ENCODE measurements at places on chromosomes 7 and 10.

- DNase-seq = no peak
Observed at GRCh38 chr7:143361552-143362130, 872 bp downstream of the FAM131B start.

- no peak for DNase-seq
Observed at GRCh38 chr7:122055073-122055472, 89.0 kb downstream of the AASS start.

DNA sequence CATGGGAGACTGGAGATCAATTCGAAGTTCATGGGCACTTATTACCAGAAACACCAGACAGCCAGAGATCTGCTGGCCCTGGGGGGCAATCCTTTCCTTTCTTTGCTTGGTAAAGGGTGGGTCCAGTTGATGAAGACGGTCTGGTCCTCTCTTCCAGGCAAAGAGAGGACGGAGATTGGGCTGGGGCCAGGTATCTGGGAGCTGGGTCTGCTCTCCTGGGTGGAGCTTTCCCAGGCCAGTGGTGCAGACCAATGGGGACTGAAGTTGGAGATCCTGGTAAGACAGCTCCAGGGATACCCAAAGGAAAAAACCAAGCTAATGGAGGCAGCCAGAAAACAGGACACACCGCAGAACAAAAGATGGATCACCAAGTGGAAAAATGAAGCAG is 18.3 kb downstream of the NOD1 start:
- DNase-seq = no peak

GRCh38 chr7:52146871-52147634 is 830.4 kb upstream of the COBL start:
- DNase-seq = no peak

DNA sequence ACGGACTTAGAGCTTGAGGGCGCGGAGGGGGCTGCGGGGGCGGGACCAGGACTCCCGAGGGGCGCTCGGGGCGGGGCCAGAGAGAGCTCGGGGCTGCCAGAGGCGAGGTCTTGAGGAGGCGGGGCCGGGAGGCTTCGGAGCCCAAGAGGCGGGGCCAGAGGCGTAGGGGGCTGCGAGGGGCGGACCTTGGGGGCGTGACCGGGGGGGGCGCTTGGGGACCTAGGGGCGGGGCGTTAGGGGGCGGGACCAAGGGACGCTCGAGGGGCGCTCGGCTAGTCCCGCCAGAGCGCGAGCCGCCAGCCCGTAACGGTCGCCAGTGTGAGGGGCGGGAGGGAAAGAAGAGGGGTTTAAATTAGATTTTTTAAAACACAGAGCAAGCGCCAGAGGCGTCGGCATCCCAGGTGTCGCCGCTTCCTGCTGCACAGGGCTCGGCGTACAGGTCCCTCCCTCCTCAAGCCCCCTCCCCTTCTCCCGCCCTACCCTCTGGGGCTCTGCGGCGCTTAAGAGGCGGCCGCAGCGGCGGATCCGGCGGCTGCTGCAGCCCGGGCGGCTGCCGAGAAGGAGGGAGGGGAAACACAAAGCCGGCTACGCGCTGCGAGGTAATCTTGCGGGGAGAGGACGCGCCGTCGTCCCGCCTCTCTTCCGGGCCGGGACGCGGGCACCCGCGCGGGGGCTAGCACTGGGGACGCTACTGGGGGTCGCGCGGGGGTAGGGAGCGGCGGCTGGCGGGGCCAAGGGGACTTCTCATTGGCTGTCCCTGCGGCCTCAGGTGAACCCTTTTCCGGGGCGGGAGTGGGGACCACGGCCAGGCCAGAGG is at the start of gene ADD3:
ADD3 (plus strand) TSS at position 284 of the 817 bp plus-strand sequence. CDS start 92,670 bp downstream, outside the sequence.
- peak; percentile 89 for DNase-seq

DNA sequence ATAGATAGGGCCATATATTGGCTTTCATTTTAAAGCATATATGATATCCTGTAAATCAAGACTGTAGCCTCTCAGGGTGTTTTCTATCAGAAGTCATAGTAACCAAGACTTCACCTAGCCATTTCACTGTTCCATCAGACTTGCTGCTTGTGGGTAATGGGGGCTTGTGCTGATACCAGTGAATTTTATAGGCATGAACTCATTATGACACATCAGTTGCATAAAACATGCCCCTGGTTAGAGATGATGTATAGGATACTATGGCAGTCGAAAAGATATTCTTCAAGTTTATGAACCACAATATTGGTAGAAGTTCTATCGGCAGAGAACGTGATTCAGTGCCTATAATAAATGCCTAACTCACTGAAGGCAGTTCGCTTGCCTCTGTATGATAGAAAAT is 206.4 kb downstream of the ITGB1 start:
- DNase-seq = no peak

DNA sequence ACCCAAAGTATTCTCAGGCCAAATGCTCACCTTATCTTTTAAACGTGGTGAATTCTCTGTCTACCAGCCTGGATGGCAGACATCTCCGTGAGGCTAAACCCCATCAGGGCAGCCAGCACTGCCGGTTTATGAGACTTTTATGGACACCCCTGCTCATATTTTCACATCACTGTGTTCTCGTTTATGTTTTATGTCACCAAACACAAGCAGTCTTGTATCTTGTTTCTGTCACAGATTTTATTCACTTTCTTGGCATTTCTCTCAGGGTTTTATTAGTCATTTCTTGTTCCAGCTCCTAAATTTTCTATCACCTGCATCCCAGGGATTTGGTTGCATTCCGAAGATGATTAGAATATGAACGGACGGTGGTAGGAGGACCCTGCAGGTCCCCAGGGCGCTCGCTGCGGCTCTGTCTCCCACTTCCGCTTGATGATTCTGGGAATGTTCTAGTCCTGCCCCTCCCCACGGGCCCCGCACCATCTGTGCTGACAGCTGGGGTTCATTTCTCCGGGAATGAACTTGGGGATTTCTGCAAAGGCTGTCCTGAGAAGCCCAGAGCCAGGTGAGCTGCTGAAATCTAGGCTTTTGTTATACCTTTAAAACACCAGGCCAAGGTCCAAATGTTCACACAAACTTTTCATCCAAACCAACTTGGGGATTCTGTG is 217.6 kb downstream of the GFRA1 start:
- no peak for DNase-seq

DNA sequence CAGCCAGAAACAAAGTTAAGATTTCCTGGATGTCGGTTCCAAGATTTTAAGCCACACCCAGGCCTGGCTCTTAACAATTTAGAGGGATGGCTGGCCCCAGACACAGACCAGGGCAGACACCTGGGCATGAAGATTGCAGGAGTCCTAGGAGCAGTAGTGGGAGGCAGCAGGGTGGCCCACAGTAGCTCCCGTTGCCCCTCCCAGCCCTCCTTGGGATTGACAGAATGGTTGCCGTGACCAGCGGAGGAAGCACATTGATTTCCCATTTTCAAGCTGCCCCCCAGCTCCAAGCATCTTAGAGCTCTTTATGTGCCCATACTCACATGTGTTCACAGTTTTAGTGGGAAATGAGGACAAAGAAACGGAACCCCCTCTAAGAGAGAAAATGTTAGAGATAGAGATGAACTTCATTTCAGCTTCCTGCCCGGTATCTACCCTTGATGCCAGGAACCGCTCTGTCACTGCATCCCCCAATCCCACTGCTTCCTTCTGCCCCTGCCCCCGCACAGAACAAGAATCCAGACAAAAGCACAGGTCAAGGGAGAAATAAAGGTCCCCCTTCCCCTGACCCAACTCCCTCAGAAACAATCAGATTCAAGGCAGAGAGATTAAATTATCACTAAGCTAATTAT is 101.1 kb downstream of the PLXNA4 start:
- DNase-seq = no peak

GRCh38 chr7:152520861-152521302 is 85.1 kb upstream of the KMT2C start:
- DNase-seq = no peak

GRCh38 chr10:88971221-88972061 is 18.9 kb upstream of the ACTA2 start:
- no peak for DNase-seq

DNA sequence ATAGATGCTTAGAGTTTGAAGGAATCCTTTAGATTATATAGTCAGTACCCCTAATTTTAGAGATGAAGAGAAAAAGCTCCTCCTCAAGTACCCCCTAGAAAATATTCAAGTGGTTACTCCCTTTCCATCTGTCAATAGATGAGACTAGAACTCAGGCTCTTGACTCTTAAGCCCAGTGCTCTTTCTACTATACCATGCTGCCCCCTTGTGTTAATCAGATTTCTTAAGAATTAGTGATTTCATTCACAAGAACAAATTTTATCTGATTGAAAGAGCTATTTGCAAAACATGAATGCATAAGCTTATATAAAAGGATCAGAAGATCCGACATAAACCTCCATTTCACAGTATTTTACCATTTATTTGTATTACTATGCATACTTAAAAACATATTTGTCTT is 179.3 kb downstream of the TFEC start:
- no peak for DNase-seq

- no peak for DNase-seq
Observed at GRCh38 chr10:49173201-49173772, 14.9 kb downstream of the TMEM273 start.

DNA sequence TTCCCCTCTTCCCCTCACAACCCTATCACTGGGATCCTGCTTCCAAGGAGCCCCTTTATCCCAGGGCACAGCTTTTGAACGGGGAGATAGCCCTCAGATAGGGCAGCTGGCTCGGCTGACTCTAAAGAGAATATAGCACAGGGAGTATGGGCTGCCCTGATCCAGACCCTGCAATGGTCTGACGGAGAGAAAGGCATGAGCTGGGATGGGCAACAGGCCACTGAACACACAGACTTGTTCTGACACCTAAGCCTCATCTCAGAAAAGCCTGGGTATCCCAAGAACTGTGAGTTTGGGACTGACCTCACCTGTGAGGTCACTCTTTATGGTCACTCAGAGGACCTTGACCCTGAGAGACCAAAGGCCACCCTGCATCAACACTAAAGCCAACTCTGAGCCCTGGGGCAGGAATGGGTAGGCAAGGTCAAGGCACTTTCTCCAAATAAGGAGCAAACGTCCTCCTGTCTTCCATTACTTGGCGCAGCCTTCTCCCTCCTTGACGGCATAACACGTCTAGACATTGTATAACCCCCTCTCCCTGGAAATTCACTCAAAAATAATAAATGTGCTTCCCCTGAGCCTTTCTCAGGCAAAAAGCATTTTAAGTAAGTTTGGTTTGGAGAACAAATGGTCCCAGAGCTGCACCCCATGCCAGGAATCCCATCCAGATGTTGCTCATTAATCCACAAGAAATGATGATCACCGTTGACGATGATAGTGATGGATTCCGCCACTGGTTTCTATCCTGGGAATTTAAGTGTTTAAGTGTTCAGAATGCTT is 8.2 kb upstream of the LRRC18 start:
- DNase-seq = no peak

GRCh38 chr7:131911112-131911511 is 354.7 kb upstream of the PODXL start:
- no peak for DNase-seq
